ENCODE measurements at places on chromosomes 1 and 21.

DNA sequence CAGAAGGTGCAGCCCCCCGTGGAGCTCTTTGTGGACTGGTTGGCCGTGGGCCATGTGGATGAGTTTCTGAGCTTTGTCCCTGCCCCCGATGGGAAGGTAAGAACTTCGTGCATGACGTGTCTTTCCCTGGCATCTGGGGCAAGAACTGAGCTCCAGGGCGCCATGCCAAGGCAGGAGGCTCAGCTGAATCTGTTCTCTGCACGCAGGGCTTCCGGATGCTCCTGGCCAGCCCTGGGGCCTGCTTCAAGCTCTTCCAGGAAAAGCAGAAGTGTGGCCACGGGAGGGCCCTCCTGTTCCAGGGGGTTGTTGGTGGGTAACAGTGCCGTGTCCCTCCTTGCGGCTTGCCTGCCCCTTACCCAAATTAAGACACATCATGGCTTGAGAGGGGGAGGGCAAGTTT, 27.7 kb downstream of the PADI3 start:
- peak; percentile 19 for DNase-seq

GRCh38 chr1:7940745-7941436, at the start of gene TNFRSF9:
TNFRSF9 (minus strand) TSS chr1:7940839; CDS start chr1:7939994, 845 bp downstream.
- peak; percentile 57 for DNase-seq

GRCh38 chr1:31426249-31426922, 13.4 kb downstream of the SERINC2 start:
- DNase-seq, result peak; percentile 61

GRCh38 chr1:178643831-178644230, 81.2 kb upstream of the RALGPS2 start:
- no peak for DNase-seq

- peak; percentile 16 for DNase-seq
These were observed 858.3 kb upstream of the TMPRSS15 start for GRCh38 chr21:19261731-19262376.

- DNase-seq, result no peak
These were observed 40.6 kb downstream of the CHRM3 start for GRCh38 chr1:239426821-239427475.

- DNase-seq, result no peak
These were observed 101.2 kb upstream of the ERG start for GRCh38 chr21:38599381-38599975.

- DNase-seq, result peak; percentile 74
These were observed 968 bp downstream of the CSMD2 start for GRCh38 chr1:34163792-34164731.

- peak; percentile 86 for DNase-seq
These were observed 386.3 kb downstream of the DISC1 start for GRCh38 chr1:232012773-232013386.

DNA sequence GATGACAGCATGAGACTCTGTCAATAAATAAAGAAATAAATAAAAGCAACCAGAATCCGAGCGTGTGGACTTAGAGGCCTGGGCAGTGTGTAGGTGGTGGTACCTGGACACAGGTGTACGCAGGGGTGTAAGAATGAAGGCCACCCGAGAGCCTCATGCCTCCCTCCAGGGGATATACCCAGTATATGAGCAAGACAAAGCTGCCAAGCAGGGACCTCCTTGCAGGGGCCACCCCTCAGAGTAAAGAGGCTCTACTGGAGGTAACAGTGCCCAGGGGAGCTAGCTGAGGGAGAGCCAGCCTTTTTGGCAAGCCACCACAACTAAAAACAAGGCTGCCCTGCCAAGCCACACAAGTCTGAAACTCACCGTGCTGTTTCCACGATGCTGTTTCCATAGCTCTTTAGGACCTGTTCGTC, 179.2 kb upstream of the RAB4A start:
- DNase-seq, result no peak

DNA sequence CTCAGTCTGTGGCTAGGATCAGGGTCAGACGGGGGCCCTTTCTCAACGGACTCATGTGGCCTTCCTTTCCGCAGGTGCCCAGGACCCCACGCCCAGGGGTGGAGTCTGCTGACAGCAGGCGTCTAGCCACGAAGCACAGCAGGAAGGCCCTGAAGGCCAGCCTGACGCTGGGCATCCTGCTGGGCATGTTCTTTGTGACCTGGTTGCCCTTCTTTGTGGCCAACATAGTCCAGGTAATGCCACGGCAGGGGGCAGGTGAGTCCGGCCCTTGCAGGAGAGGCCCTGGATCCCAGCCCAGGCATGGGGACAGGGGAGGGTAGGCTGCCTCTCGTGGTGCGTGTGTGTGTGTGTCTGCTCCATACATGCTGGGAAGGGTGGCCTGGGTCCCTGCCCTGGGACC, 13.8 kb downstream of the HTR6 start:
- DNase-seq, result no peak

- no peak for DNase-seq
These were observed 40.7 kb downstream of the CD2 start for GRCh38 chr1:116794804-116795481.

- peak; percentile 76 for DNase-seq
These were observed 11.6 kb downstream of the PEF1 start for GRCh38 chr1:31633117-31633516.

- no peak for DNase-seq
These were observed 6.5 kb downstream of the PAXBP1 start for GRCh38 chr21:32765058-32765457.

DNA sequence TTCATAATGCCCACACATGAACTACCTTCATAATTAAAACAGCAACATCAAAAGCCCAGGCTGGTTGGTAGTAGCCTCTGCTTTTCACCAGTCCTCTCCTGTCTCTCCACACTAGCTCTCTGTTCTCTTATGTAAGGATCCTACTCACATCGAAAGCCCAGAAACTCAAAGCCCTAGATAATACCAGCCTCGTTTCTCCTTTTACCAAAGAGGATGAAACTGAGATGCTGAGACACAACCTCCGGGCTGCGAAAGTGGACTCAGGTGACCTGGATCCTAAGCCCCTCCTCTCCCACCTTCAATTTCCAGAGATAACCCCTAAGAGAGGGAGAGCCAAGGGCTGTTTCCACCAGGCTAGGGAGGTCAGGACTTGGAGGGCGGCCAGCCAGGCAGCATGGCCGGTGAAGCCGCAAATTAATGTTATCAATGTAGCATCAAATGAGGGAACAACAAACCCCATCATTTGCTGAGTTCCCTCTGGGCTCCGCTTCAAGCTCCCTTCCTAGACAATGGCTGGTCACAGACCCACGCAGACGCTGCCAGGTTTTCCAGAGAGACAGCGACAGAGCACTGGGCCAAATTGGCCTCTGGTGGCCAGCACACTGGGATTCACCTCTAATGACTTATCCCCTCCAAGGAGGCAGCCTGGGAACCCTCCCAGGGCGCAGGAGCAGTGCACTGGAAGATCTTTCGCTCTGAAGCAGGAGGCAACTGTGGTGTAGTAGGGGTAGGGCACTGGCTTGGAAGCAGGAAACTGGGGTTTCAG, 20.7 kb upstream of the STMN1 start:
- peak; percentile 81 for DNase-seq

DNA sequence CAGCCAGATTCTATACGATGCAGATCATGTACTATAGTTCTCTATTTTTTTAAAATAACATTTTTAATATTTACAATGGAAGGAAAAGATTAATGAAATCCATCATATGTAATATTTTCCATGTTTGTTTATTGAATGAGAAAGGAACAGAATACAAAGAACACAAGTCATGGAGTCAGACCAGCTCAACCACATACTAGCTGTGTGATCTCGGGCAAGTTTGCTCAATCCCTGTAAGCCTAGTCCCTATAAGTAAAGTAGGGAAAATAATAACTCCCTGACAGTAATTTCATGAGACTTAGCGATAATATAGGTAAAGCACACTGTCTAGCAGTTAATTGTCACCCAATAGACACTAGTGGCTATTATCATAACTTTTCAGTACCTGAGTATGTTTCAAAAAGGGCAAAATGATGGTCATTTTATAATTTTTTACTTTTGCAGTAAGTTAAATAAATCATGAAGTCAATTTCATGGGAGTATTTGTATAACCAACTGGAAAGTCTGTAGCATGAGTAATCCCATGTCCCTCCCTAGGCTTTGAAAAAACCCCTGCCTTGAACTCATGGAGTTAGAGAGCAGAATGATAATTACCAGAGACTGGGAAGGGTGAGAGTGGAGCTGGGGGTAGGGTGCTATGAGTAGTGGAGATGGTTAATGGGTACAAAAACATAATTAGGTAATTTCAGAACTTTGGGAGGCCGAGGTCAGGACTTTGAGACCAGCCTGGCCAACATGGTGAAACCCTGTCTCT, 37.0 kb upstream of the EPS15 start:
- no peak for DNase-seq

- peak; percentile 71 for DNase-seq
These were observed 4.8 kb upstream of the RGS16 start for GRCh38 chr1:182608845-182609610.

- no peak for DNase-seq
These were observed 9.5 kb downstream of the NOL9 start for GRCh38 chr1:6544831-6545230.

GRCh38 chr1:101013776-101014175, 11.8 kb downstream of the DPH5 start:
- DNase-seq, result no peak
